ENCODE measurements at places on chromosomes 7 and 10. TPM values are rescaled to one million over a fixed set of nuclear protein-coding genes. Genes with fewer than 3 reads are reported as not detected.

The VIPR2 gene
- total RNA-seq = 16.4 TPM

DNA sequence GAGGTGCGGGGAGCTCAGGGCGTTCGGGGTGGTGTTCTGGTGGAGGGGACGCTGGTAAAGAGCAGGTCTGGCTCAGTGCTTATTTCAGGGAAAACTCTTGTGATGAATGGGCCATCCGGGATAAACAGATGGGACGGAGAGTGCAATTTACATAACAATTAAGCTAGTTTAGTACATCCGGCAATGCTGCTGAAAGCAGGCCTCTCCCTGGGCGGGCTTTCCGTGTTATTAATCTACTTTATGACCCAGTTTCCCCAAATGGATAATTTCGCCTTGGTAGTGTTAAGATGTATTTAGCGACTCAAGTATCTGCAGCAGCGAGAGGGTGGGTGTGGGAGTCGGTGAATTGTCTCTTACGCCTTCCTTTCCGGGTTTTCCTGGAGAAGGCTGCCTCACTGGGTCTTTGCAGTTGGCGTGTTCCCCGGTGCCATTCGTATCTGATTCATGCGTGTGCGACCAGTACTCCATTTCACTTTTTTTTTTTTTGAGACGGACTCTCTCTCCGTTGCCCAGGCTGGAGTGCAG lies 25.2 kb downstream of the FOXK1 start:
- DNase-seq = no peak
- H3K4me3 ChIP-seq = no peak overlapping the region
- H3K27ac ChIP-seq = peak overlapping the region; percentile 71
- H3K4me1 ChIP-seq = peaks cover 66% of the 10 kb centered on the region

The MINDY4 gene
- 26.3 TPM for total RNA-seq

The PFKFB3 gene
- total RNA-seq = 24.5 TPM

The NKX2-3 gene
- 33.1 TPM for total RNA-seq
